ENCODE measurements at places on chromosomes 16 and 17. TPM values are rescaled to one million over a fixed set of nuclear protein-coding genes. Genes with fewer than 3 reads are reported as not detected.
A peak's percentile ranks its signal among the peaks of the same experiment; 100 is the strongest.

ALOX12B gene
- total RNA-seq: not detected

HAP1 gene
- total RNA-seq: 2.2 TPM

ANKS3 gene
- total RNA-seq: 12.6 TPM

CDRT15L2 gene
- total RNA-seq: not detected

CYBC1 gene
- 54.7 TPM for total RNA-seq

CA7 gene
- not detected for total RNA-seq

NTN3 gene
- not detected for total RNA-seq

NSF gene
- 38.0 TPM for total RNA-seq

MARVELD3 gene
- 11.8 TPM for total RNA-seq

TBC1D3E gene
- total RNA-seq: not detected

DNA sequence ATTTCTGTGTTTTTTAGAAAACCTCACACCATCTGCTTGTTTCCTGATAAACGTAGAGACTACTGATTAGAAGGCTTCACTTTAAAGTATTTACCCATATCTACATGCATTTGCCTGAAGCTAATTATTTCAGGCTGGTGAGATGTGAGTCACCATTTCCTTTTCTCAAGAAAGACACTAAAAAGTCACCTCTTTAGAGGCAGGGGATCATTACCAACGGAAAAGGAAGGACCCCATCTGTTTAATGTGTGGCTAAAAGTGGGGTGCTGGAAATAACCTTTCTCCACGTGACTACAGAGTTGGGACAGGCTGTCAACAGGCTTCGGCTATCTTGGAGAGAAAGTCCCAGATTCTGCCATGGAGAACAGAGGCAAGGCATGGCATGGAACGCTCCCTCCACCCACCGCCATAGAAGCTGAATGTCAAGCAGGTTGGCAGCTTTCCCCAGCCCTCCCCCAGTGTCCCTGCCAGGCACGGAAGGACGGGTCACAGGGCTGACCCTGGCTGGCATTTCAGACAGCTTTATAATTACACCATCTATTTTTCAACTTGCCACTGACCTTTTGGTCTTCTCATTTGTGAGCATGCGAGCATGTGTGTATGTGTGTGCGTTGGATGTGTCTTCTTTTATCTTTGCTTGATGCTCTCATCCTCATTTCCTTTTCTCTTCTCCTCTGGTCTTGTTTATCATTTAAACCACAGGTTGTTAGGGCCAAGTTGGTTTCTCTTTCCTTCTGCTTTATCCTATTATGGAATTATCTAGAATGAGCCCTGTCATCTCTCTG is 157.0 kb downstream of the CPPED1 start:
- no peaks in the 10 kb centered on the region for H3K36me3 ChIP-seq
- no peak overlapping the region for H3K4me3 ChIP-seq
- DNase-seq: no peak
- H3K27me3 ChIP-seq: no peaks in the 10 kb centered on the region

DNA sequence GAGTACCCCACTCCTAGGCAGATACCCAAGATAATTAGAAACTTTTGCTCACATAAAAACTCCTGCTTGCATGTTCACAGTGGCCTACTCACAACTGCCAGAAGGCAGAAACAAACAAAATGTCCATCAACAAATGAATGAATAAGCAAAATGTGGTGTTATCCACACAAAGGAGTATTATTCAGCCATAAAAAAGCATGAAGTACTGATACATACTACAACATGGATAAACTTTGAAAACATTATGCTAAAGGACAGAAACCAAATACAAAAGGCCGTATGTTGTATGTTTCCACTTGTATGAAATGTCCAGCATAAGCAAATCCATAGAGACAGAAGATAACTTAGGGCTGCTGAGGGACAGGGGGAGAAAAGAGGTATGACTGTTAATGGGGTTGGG is 1.9 kb downstream of the HSDL1 start:
- no peaks in the 10 kb centered on the region for H3K36me3 ChIP-seq
- H3K4me1 ChIP-seq: no peaks in the 10 kb centered on the region
- DNase-seq: no peak
- H3K27ac ChIP-seq: no peak overlapping the region

GRCh38 chr17:48373130-48373830 is 56.7 kb downstream of the SKAP1 start:
- peaks cover 26% of the 10 kb centered on the region for H3K27me3 ChIP-seq
- no peak for DNase-seq
- H3K36me3 ChIP-seq: no peaks in the 10 kb centered on the region
- no peak overlapping the region for H3K4me3 ChIP-seq
- no peak overlapping the region for H3K27ac ChIP-seq

DNA sequence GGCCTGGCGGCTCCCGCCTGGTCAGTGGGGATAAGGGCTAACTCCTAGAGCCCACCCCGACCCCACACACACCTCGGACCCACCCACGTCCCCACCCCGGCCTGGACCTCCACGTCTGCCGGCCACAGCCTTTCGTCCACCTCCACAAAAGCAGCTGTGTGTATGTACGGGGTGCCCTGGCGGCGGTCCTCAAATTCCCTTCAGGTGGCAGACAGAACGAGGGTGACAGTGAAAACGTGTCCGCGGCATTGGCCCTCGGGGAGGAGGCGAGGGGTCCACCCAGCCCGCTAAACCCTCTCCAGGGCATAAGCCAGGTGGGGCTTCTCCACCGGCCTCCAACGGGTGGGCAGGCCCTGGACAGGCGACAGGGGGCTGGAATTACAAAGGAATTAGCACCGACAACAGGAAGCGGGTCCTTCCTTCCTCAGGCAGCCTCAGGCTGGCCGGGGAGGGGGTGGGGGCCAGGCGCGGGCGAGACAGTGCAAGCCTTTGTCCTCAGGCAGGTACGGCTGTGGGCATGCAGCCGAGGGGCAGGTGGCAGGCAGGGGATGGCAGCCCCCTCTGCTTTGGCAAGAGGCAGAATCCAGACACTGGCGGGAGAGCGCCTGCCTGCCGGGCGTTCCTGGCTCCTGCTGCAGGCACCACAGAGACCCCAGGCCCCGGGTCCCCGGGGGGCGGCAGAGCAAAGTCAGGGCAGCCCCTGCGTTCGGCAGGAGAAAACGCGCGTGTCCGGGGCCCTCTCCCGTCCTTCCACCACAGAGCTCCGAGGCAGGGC is 12.3 kb upstream of the PITPNA start:
- H3K36me3 ChIP-seq: no peaks in the 10 kb centered on the region
- H3K27ac ChIP-seq: peak overlapping the region; percentile 88
- no peaks in the 10 kb centered on the region for H3K27me3 ChIP-seq
- H3K4me1 ChIP-seq: peaks cover 23% of the 10 kb centered on the region
- DNase-seq: no peak

- no peak overlapping the region for H3K27ac ChIP-seq
- no peaks in the 10 kb centered on the region for H3K27me3 ChIP-seq
- no peaks in the 10 kb centered on the region for H3K4me1 ChIP-seq
- H3K4me3 ChIP-seq: no peak overlapping the region
- no peaks in the 10 kb centered on the region for H3K36me3 ChIP-seq
Observed at GRCh38 chr16:76816475-76816874, 374.5 kb upstream of the MON1B start.

DNA sequence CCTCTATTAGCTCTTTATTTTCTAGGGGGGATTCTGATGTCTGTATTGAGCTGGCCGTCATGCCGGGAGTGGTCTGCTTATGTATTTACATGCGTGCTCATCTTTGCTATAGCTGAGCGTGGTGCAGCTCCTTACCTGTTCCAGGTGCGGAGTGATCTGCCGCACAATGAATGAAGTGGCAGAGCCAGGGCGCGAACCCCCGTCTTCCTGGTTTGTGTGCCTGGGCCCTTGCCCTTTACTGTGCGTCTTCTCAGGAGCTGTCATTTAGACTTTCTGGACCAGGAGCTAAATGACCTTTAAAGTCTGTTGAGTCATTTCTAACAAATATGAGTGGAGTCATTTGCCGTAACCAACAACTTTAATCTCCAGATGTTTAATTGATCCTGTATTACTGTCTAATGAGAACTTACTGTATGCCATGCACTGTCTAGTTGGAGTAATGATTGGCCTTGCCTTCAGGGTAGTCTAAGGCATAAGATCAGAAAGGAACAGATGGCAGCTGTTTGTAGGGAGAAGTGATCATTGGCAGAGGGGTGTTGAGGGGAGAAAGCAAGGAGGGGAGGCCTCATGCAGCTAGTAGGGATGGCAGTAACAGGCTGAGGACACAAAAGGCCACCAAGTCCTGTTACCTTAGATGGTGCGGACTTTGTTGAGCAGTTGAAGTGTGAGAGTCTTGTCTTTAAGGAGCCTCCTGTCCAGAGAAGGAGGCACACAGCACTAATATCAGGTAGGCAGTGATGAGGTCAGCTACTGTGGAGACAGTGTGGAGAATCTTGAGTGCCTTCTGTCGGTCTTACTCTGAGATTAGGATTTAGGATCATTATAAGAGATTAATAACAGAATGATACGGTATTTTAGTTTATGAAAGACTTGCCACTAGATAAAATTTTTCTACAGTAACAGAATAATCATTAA is 53.9 kb downstream of the USP10 start:
- no peaks in the 10 kb centered on the region for H3K4me1 ChIP-seq
- no peak overlapping the region for H3K4me3 ChIP-seq
- DNase-seq: no peak
- no peaks in the 10 kb centered on the region for H3K36me3 ChIP-seq

GRCh38 chr16:70438585-70438968 is 323 bp downstream of the ST3GAL2 start:
- no peak for DNase-seq
- H3K4me3 ChIP-seq: peak overlapping the region; percentile 82
- no peaks in the 10 kb centered on the region for H3K36me3 ChIP-seq
- H3K27ac ChIP-seq: peak overlapping the region; percentile 52
- H3K4me1 ChIP-seq: peaks cover 11% of the 10 kb centered on the region

DNA sequence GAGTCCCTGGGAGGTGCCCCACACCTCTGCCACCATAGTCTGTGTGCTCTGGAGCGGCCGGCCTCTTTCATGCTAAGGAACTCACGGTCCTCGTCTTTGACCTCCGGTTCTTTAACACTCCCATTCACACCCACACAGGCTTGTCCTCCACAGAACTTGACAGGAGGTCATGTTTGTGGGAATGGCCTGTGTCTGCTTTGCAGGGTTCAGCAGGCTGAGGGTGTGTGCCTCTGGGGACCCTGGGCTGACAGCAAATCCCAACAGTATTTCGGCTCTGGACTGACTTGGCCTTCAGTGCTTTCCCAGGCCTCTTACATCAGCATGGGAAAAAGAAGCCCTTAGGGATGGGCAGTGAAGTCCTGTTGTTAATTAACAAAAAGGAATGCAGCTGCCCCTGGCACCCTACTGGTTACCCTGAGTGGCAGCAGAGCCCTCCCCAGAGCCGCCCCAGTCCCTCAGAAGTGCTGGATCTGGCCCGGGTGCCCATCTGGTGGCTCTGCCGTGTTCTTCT is 35.4 kb upstream of the ADORA2B start:
- no peak overlapping the region for H3K27ac ChIP-seq
- H3K36me3 ChIP-seq: no peaks in the 10 kb centered on the region
- no peaks in the 10 kb centered on the region for H3K4me1 ChIP-seq

GRCh38 chr17:48131216-48131824 is 23.8 kb downstream of the SNX11 start:
- no peak for DNase-seq
- no peaks in the 10 kb centered on the region for H3K27me3 ChIP-seq
- H3K4me3 ChIP-seq: no peak overlapping the region
- H3K4me1 ChIP-seq: no peaks in the 10 kb centered on the region

DNA sequence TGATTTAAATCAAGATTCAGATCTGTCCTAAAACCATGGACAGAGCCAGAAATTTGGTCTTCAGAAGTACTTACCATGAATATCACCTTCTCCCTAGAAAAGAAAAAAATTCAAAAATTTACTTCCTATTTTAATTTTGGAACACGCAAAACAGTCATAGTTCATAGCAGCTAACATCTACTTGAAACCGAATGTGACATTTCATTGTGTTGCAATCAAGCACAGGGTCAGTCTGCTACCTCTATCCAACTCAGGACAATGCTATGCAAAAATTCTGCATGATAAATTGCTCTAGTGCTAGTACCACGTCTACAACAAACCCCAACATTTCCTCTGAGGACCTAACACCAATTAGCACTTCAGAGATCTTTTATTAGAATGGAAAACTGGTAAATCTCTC is 7.7 kb downstream of the JPT1 start:
- no peak for DNase-seq
- no peaks in the 10 kb centered on the region for H3K27me3 ChIP-seq
- no peak overlapping the region for H3K4me3 ChIP-seq

DNA sequence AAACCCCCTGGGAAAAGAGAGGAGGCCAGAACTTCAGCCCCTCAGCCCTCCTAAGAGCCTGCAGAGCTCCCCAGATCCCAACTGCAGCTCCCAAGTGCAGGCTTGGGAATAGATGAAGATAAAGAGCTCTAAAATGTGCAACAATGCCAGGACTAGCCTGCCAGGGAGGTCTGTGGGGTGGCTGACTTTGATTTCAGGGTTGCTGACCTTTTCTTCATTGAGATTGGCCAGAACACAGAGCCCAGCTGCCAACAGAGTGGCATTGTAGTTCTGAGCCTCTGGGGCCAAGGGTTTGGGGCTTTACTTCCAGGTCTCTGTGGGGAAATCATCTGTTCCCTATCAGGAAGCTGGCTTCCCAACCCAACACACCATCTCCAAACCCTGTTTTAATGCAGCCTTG is 120.6 kb downstream of the COPRS start:
- no peak for DNase-seq
- no peaks in the 10 kb centered on the region for H3K4me1 ChIP-seq
- H3K4me3 ChIP-seq: no peak overlapping the region
- no peaks in the 10 kb centered on the region for H3K27me3 ChIP-seq
- no peak overlapping the region for H3K27ac ChIP-seq

- no peaks in the 10 kb centered on the region for H3K4me1 ChIP-seq
- H3K36me3 ChIP-seq: no peaks in the 10 kb centered on the region
- H3K27ac ChIP-seq: no peak overlapping the region
- H3K4me3 ChIP-seq: no peak overlapping the region
- no peaks in the 10 kb centered on the region for H3K27me3 ChIP-seq
- no peak for DNase-seq
Observed at GRCh38 chr17:61482467-61482866, 30.2 kb downstream of the TBX4 start.

GRCh38 chr16:25260416-25260815 is 2.8 kb upstream of the ZKSCAN2 start:
- no peak overlapping the region for H3K4me3 ChIP-seq
- H3K27me3 ChIP-seq: no peaks in the 10 kb centered on the region
- H3K4me1 ChIP-seq: peaks cover 13% of the 10 kb centered on the region
- no peak for DNase-seq
- no peak overlapping the region for H3K27ac ChIP-seq

- no peaks in the 10 kb centered on the region for H3K4me1 ChIP-seq
- H3K27me3 ChIP-seq: no peaks in the 10 kb centered on the region
- H3K36me3 ChIP-seq: no peaks in the 10 kb centered on the region
- DNase-seq: no peak
- peak overlapping the region; percentile 99 for H3K27ac ChIP-seq
- peak overlapping the region; percentile 72 for H3K4me3 ChIP-seq
Observed at GRCh38 chr17:39737206-39737759, 455 bp upstream of the GRB7 start.

- H3K4me1 ChIP-seq: no peaks in the 10 kb centered on the region
- no peak overlapping the region for H3K27ac ChIP-seq
- H3K36me3 ChIP-seq: no peaks in the 10 kb centered on the region
- H3K27me3 ChIP-seq: no peaks in the 10 kb centered on the region
- no peak for DNase-seq
Observed at GRCh38 chr16:25679511-25679910, 12.2 kb upstream of the HS3ST4 start.
